GM23248 (cell line): ENCODE measurements at places on chromosomes 16 and 17. TPM values are rescaled to one million over a fixed set of nuclear protein-coding genes. Genes with fewer than 3 reads are reported as not detected.

PDPR gene
- 8.6 and 10.9 TPM in 2 replicates for total RNA-seq

NGFR gene
- total RNA-seq, result 0.25 and 0.43 TPM in 2 replicates

RTN4RL1 gene
- total RNA-seq, result 0.22 TPM in 1 of 2 replicates, not detected in the other

GRCh38 chr17:29722411-29723198 lies 99.9 kb upstream of the CORO6 start:
- peak; percentile 77 for DNase-seq
- no peaks in the 10 kb centered on the region for H3K27me3 ChIP-seq
- peak overlapping the region; percentile 29 for H3K4me3 ChIP-seq
- H3K27ac ChIP-seq, result peak overlapping the region; percentile 60

- no peak for DNase-seq
- H3K36me3 ChIP-seq, result no peaks in the 10 kb centered on the region
- H3K27me3 ChIP-seq, result no peaks in the 10 kb centered on the region
- no peak overlapping the region for H3K4me3 ChIP-seq
- no peak overlapping the region for H3K27ac ChIP-seq
- peaks cover 5% of the 10 kb centered on the region; the same call in 1 of the 2 replicates for H3K4me1 ChIP-seq
Observed at GRCh38 chr17:55705847-55706246, 16.8 kb downstream of the TMEM100 start.

DNA sequence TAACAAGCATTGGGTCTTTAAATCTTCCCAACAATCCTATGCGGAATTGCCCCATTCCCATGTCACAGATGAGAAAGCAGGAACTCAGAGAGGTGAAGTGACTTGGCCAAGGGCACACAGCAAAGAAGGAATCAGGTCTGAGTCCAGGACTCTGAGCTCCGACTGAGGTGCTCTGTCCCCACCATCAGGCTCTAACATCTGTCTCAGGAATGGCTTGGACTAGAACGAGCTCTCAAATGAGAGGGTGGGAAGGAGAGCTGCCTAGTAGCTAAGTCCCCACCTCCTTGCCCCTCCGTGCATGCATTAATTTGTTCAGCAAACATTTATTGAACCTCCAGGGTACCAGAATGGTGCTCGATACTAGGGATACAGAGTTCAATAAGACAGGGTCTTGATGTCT lies 26.7 kb downstream of the ABCC3 start:
- 0 out of 2 replicates have a peak overlapping the region, but pooled peaks have one; percentile 25 for H3K4me3 ChIP-seq
- H3K36me3 ChIP-seq, result no peaks in the 10 kb centered on the region
- no peaks in the 10 kb centered on the region for H3K27me3 ChIP-seq
- H3K27ac ChIP-seq, result peak overlapping the region; percentile 80

SLC12A3 gene
- not detected in 2 replicates for total RNA-seq

DNA sequence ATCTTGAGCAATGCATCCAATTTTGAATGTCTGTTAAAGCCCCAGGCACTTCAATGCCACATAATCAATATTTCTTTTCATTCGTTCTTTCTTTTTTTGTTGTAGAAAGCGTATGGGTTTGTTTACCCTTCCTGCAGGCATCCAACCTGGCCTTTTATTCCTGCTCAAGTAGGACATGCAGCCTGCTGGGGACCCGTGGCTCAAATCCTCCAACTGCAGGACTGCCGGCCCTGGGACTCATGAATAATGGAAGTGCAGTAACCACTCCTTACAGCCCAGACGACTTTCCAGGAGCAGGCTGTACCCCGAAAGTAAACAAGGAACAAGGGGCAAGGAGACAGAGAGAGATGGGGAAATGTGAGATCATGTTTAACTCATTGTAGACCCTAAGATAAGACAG lies 126.4 kb downstream of the SALL1 start:
- no peaks in the 10 kb centered on the region for H3K4me1 ChIP-seq
- H3K4me3 ChIP-seq, result no peak overlapping the region
- H3K36me3 ChIP-seq, result no peaks in the 10 kb centered on the region
- H3K27me3 ChIP-seq, result no peaks in the 10 kb centered on the region
- DNase-seq, result no peak

- no peaks in the 10 kb centered on the region for H3K4me1 ChIP-seq
- no peak overlapping the region for H3K4me3 ChIP-seq
- no peaks in the 10 kb centered on the region for H3K36me3 ChIP-seq
- H3K27ac ChIP-seq, result no peak overlapping the region
Observed at GRCh38 chr17:42078396-42079043, 19.8 kb downstream of the ZNF385C start.

- no peaks in the 10 kb centered on the region for H3K36me3 ChIP-seq
- DNase-seq, result peak; percentile 8
- H3K27me3 ChIP-seq, result no peaks in the 10 kb centered on the region
Observed at GRCh38 chr16:59164461-59164860, 430.3 kb upstream of the GOT2 start.

DNA sequence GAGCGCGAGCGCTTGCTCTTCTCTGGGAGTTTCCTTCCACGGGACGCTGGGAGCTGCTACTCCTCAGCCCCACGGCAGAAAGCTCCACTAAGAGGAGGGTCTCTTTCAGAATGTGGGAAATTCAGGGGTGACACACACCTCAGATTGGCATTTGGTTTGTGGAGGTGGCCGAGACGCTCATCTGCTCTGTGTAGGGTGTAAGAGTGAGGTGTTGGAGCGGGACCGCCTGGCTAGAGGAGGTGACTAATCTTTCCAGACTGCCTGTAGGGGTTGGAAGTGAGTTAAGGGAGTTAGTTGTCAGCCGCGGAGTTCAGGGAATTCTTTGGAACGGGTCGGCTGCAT lies 735 bp downstream of the PSMD11 start:
- H3K4me3 ChIP-seq, result peak overlapping the region; percentile 100
- DNase-seq, result peak; percentile 90
- peaks cover 21% of the 10 kb centered on the region for H3K4me1 ChIP-seq
- H3K27ac ChIP-seq, result peak overlapping the region; percentile 90
- H3K27me3 ChIP-seq, result no peaks in the 10 kb centered on the region

GRCh38 chr17:82215095-82215971 lies 2.7 kb upstream of the CCDC57 start:
- peak; percentile 76 for DNase-seq
- no peak overlapping the region for H3K4me3 ChIP-seq
- H3K27ac ChIP-seq, result peak overlapping the region; percentile 91
- H3K27me3 ChIP-seq, result no peaks in the 10 kb centered on the region
- H3K4me1 ChIP-seq, result peaks cover 36% of the 10 kb centered on the region

CRISPLD2 gene
- total RNA-seq, result 36.2 and 36.3 TPM in 2 replicates
